Mesenteric fat pad (tissue), 1 donor: ENCODE measurements at places on chromosomes 12 and 14. TPM values are rescaled to one million over a fixed set of nuclear protein-coding genes. Genes with fewer than 3 reads are reported as not detected.

DNA sequence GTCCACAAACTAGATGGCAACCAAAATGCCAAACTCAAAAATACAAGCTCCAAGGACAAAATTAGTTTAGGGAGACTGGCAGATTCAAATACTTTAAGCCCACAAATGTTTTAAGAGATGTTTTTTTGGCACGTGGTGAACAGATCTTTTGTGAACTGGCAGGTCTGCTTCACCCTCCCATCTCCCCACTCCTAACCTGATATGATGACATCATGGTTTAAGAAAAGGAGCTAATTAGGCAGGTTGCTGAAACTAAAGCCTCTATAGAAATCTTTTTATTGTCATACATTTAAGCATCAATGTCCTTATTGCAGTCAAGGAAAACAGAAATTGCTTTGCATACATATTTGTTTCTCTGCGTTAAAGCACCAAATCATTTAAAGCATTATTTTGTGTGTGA is 5.8 kb downstream of the LRIG3 start:
- no peak for DNase-seq

DNA sequence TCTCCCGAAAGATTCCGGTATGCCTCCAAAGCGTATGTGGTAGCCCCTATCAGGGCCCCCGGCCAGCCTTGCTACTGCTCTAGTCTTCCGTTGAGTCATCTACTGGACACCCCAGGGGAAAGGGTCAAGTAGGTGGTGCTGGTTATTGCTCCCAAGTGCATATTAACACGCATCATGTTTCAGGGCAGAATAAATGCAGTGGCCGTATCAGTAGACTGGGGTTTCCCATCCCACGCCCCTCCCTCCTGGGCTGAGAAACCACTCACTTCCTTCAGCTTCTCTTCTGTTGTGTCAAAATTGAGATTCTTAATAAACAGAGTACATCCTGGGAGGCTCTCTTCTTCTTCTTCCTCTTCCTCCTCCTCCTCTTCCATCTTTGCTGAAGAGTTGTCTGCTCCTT is 39.3 kb downstream of the RBM19 start:
- no peak for DNase-seq

- DNase-seq: no peak
Measured at GRCh38 chr14:61545726-61546455, 149.4 kb upstream of the HIF1A start.

MANSC4 gene
- total RNA-seq: not detected

AQP2 gene
- total RNA-seq: not detected

IL22 gene
- total RNA-seq: not detected

NANOG gene
- 0.35 TPM for total RNA-seq
